ENCODE measurements at places on chromosomes 3 and 15.
A peak's percentile ranks its signal among the peaks of the same experiment; 100 is the strongest.

- no peak for DNase-seq
Observed at GRCh38 chr15:39657668-39658067, 76.8 kb downstream of the THBS1 start.

DNA sequence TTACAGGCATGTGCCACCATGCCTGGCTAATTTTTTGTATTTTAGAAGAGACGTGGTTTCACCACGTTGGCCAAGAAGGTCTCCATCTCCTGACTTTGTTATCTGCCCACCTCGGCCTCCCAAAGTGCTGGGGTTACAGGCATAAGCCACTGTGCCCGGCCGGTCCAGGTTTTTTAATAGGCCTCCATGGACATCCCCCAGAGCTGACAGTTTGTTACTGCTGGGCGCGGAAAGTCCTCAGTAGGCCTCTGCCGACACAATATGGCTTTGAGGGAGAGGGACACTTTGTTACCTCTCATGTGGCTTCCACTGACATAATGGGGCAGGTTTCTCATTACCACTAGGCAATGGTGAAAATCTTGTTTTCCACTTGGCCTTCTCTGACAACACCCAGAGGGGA lies 152.0 kb downstream of the WNT7A start:
- no peak for DNase-seq

GRCh38 chr15:66881173-66881905 lies 179.3 kb downstream of the SMAD6 start:
- DNase-seq, result no peak

DNA sequence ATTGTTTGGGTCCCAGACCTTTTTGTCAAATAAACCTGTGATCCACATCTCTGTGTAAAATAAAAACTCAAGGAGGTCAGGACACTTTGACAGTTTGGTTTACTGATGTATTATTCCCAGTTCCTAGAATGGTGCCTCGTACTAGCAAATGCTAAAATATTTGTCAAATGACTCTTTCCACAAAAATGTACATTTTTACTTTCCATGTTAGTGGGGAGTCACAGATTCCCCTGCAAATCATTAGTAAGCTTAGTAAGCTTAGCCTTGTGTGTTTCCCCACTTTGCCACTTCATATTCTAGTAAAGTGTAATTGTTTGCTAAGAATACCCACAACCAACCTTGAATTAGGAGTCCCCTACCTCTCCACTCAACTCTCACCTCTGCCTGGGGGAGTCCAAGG lies 2.4 kb upstream of the MAGI1 start:
- no peak for DNase-seq

- DNase-seq, result no peak
Observed at GRCh38 chr3:135779590-135780235, 185.8 kb upstream of the PPP2R3A start.

DNA sequence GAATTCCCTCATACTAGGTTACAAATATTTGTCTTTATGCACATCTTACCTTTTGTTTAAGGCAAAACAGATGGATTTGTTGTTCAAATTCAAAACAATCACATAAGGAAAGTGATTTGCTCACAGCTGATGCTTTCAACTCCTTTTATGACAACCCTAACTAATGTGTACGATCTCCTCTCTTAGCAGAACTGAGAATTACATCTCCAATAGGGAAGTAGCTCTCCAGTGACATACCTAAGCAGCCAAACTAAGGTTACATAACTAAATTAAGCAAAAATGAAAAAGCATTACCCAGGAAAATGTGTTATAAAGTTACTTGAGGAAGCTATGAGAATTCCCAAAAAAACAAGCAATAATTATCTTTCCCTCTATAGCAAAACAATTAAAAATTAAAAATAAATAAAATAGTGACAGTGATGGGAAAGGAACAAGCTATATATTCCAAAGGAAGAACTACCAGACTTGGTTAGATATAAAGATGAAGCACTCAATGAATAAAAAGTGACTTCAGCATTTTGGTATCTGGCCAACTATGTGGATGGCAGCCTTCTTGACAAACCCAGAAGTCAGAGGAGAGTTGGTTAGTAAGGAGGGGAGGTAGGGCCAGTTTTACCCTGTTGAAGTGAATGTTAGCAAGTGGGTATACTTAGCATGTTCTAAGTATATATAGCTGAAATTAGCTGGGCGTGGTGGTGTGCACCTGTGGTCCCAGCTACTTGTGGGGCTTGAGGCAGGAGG lies 32.4 kb downstream of the PEAK1 start:
- DNase-seq, result no peak

- peak; percentile 60 for DNase-seq
Observed at GRCh38 chr3:151838574-151839312, 24.8 kb downstream of the AADAC start.

DNA sequence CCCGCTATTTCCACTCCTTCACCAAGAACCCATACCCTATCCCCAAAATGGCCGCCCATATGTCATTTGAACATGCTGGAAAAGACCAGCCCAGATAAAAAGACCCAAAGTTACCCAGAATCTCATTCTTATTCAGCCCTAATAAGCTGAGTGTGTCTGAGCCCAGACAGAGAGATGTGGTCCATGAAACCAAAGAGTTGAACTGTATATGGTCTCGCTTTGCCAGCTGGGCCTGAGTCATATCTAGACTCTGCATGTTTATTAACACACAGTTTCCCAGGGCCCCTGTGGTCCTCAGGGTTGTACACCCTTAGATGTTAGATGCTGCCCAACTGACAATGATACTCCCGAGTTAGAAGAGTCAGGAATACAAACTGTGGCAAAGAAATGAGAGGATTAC lies 201.9 kb upstream of the STRIT1 start:
- DNase-seq, result no peak

DNA sequence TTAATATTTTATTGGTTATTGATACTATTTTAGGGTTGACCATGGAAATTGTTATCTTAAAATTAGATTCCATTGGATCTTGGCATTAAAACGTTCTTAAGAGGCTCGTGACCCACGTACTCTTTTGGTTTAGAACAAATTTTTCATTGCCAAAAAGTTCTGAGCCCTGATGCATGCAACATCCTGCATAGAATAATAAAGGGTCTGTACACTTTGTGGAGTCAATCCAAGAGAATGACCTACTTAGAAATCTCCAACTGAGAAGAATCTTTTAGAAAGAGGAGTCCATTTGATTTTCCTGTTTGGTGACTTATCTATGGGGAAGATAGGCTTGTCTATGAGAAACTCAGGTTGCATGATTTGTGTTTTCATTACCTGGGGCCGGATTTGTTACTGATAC lies 404.2 kb upstream of the RGMA start:
- DNase-seq, result no peak

DNA sequence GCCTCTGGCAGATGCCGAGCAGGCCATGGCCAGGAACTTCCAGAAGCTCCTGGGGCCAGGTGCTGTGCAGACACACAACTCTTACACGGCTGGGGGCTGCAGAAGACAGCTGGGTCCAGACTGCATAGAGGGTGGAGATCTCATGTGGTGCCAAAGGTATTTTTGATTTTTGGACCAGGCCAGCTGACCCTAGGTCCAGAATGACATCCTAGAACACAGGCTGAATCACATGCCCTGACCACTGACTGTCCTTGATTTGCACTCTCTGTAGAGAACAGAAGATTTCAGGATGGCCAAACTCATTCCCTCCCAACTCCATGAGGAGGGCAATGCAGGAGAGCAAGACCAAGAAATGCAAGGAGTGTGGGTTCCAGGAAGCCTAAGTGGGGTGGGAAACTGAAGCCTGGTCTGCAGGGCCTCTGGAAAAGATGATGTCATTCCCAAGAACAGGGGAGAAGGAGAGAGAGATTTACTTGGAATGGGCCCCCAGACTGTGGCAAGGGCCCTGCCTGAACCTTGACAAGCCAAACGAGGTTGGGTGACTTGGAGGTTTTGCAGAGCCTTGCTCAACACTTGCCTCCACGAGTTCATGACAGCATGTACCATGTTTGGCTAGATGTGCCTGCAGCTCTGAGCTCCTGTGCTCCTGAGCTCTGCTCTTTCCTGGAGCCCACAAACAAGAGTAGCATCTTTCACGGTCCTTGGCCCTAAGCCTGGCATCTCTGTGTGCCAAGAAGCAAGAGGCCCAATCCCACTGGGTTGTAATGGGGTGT lies 38.5 kb upstream of the CTSH start:
- DNase-seq, result no peak

DNA sequence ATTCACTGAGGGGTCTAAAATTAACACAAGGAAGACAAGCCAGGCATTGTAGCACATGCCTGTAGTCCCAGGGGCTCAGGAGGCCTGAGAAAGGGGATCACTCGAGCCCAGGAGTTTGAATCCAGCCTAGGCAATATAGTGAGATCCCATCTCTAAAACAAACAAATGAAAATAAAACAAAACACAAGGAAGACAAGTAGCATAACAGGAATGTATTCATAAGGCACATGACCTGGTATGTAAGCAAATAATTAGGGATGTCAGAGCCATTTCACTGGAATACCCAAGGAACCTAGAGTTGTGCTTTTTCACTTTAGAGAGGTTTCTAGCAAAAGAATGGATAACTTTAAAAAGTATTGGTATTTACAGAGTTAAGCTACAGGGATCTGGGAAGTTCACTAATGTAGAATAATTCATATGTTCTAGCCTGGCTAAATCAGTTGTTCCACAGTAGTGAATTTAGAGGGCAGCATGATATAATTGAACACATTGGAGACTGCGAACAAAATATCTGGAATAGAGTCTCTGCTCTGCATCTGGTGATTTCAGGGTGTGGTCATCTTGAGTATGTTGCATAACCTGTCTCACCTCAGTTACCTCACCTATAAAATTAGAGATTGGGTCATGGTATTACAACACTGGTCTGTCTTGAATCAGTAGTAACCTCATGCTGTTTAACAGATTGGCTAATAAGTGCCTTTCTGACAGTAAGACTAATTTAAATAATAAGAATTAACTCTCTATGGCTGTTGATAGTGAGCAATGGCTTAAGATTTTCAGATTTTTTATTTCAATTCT lies 9.3 kb downstream of the GRAMD1C start:
- no peak for DNase-seq

- no peak for DNase-seq
Observed at GRCh38 chr3:66639809-66640356, 139.1 kb upstream of the LRIG1 start.

GRCh38 chr15:26232691-26233090 lies 369.6 kb upstream of the ATP10A start:
- no peak for DNase-seq

DNA sequence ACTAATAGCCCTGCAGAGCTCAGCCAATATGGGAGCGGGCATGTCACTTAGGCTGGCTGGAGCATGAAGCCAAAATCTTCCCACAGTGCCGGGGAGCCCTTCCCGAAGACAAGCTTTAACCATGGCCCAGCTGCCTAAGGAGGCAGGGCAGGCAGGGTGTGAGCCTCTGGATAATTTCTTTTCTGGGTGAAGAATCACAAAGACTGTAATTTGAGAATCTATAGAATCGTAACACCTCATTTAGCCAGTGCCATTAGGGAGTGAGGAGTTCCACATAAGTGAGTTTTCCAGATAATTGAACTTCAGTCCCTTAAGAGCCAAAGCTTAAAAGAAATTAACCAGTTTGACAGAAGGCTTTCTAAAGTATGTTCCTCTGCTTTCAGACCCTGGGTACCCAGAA lies 40.2 kb upstream of the TLE3 start:
- no peak for DNase-seq

DNA sequence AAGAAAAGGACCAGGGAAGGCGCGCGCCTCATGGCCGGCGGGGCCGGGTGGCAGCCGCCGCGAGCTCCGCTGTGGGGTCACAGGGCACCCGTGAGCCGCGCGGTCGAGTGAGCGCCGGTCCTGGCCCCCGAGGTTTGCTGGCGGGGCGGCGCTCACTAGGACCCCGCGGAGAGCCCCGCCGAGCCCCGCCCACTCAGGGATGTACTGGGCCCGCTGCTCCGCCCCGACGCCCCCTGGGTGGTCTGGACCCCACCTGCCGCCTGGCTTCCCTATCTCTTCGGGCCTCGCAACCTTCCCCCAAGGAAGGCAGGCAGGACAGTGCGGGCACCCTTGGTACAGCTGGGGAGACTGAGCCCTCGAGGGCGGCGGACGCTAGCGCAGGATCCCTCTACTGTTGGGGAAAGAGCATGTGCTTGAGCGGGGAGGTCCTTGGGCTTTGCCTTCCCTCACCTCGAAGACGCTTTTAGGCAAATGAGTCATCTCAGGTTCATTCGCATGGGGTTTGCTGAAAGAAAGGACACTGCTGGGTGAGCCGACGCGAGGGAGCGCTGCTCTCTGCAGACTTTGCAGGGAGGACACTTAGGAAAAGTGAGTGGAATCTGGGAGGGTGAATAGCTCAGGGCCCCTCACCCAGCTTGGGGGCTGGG lies at the start of gene CHRNB4:
Gene CHRNB4 (minus strand): TSS at position 109 of the 647 bp plus-strand sequence. CDS start 77 bp downstream, at position 32.
- DNase-seq, result no peak

DNA sequence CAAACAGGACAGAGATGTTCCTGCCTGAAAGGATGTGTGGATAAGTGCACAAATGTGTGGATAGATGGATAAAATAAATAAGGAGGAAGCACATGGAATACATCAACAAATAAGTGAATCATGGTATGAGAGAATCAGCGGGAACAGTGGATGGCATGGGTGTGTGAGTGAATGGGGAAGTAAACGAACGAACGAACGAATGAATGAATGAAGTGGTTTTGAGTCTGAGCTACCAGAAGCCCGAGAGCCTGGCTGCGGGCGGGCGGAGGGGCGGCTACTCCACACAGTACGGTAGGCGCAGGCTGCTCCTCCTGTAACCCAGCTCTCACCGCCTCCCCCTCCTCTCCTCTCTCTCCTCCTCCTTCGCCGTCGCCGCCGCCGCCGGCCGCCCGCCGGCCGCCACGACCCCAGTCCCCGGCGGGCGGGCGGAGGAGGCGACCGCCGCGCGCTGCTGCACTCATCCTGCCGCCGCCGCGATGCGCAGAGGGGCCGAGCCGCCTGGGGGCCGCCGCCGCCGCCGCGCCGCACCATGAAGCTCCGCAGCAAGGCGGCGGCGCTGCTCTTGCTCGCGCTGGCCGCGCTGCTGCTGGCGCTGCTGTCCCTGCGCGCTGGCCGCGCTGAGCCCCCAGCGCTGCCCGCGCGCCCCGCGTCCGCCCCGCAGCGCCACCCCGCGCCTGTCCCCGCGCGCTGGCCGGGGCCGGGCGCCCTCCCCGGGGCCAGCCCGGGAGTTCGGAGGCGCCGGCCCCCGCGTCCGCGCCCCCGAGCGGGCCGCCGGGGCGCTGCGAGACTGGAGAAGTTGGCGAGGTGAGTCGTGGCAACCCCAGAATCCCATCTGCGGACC lies at the start of gene GXYLT2:
Gene GXYLT2 (plus strand): TSS at position 342 of the 841 bp plus-strand sequence. CDS start 188 bp downstream, at position 530.
- DNase-seq, result peak; percentile 74

- no peak for DNase-seq
Observed at GRCh38 chr3:129070086-129070885, 9.7 kb downstream of the GP9 start.

DNA sequence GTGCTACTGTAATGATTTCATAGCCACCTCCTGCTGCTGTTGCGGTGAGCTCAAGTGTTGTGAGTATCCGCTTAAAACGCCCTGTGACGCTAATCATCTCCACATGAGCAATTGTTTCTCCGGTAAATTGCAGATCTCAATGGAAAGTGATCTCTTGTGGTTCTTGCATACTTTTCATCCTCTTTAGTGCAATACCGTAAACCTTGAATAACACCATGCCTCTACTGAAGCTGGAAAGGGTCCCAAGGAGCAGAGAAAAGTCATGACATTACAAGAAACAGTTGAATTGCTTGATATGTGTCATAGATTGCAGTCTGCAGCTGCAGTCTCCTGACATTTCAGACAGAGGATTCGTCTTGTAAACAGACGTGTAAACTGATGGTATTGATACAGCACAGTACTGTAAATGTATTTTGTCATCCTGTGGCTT lies 6.0 kb upstream of the CEMIP start:
- no peak for DNase-seq

GRCh38 chr3:6099458-6100075 lies 761.3 kb upstream of the GRM7 start:
- DNase-seq, result no peak

GRCh38 chr3:196677931-196678330 lies 34.1 kb downstream of the CEP19 start:
- DNase-seq, result no peak

- no peak for DNase-seq
Observed at GRCh38 chr15:61063875-61064320, 165.2 kb downstream of the RORA start.

Data from uterus (tissue), 4 donors.